ENCODE measurements at places on chromosomes 16 and 17.

- no peak for DNase-seq
Measured at GRCh38 chr17:61485067-61485775, 33.0 kb downstream of the TBX4 start.

DNA sequence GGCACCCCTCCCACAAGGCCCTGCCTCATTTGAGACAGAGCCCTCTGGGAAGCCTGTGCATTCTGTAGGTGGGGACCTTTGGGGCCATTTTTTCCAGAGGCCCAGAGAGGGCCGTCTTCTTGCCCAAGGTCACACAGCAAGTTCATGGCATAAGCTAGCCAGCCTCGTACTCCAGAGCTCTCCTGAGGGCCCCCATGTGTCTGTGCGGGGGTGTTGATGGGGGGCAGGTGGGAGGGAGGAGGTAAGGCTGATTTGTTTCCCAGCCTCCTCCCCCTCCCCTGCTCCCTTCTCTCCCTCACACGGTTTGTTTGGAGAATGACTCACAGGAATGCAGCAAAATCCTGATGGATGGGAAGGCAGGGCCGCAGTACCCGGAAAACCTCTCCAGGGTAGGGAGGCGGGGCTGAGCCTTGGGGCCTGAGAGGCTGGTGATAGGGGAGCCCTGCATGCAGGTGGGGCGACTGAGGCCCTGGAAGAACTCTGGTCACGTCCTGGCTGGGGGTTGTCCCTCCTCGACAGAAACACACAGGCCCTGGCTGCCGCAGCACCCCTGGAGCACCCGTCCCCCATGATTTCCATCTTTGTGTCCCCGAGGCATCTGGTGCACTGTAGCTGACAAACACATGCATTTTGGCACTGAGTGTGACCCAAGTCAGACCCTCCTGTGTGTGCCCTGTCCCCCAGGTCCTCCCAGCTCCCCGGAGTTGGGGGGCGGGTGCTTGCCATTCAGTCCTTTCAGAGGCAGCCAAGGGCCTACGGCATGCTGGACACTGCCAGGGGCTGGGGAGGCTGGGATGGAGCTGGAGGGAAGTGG lies 29.7 kb downstream of the RAI1 start:
- DNase-seq: no peak

DNA sequence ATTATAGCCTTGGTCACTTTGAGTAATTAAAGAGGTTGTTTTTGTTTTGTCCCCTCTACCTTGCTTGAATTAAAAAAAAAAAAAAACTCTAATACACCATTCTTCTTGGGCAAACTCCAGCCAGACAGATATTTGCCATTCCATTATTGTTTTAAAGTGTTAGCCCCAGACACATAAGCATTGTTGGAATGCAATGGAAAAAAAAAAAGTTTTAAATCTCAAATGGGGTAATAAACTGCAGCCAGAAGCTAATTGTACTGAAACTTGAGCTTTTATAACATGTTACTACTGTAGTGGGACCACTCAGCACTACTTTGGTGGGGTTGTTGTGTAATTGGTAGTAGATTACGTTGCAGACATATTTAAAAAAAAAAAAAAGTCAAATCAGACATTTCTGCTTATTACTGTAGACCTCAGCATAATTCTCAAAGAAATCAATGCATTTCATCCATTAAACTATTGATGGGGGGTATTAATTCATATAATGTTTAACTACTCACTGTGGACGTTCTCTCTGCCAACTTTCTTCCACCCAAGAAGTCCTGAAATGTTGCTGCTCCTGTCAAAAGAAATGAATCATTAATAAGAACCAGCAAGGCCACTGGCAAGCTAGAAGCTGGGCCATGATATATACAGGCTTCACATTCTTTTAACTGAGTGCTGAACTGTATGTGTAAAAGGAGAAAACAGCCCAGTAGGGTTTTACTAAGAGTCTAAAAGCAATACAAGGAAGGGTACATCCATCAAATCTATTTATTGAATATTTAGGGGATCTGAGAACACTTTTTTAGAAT lies 626.6 kb upstream of the SOX9 start:
- no peak for DNase-seq

- no peak for DNase-seq
Measured at GRCh38 chr17:61399131-61400065, at the start of gene TBX2. TSS of gene TBX2 (plus strand) at chr17:61399843. CDS start at chr17:61400177, 334 bp downstream.

DNA sequence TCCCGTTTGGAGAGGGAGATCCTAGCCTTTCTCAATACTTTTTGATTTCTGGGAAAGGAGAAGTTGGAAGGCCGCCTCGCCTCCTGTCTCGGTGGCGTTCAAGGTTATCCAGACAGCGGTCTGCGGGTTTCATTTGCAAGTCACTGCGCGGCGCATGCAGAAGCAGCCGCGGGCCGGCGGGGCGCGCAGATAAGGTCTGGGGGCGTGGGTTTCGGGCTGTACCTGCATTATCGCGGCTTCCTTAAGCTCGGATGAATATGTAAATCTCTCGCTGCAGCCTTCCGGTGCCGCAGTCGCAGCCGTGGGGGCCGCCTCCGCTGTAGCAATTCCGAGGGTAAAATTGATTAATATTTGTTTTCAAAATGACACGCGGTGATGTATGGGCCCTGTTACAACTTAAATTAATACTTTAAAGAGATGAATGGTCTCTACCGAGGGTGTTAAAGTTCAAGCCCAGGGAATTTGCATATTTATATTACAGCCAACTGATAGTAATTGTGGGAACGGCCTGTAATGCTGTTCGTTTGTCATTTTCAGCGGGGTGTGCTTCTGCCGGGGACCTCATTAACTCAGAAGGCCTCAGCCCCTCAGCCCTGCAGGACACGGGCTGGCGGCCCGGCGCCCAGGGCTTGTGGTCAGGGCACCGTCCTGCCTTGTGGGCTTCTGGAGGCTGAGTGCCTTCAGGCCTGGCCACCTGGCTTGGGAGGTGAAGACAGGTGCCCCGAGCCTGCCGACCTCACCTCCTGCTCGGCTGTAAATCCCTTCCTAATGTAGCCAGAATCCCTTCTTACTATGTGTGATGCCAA lies 99.4 kb downstream of the CYLD start:
- DNase-seq: peak; percentile 10

- no peak for DNase-seq
Measured at GRCh38 chr16:84611041-84611440, 6.8 kb downstream of the COTL1 start.

GRCh38 chr16:17343728-17344127 lies 127.0 kb downstream of the XYLT1 start:
- no peak for DNase-seq

- no peak for DNase-seq
Measured at GRCh38 chr16:22138482-22138881, 23.8 kb upstream of the SDR42E2 start.

DNA sequence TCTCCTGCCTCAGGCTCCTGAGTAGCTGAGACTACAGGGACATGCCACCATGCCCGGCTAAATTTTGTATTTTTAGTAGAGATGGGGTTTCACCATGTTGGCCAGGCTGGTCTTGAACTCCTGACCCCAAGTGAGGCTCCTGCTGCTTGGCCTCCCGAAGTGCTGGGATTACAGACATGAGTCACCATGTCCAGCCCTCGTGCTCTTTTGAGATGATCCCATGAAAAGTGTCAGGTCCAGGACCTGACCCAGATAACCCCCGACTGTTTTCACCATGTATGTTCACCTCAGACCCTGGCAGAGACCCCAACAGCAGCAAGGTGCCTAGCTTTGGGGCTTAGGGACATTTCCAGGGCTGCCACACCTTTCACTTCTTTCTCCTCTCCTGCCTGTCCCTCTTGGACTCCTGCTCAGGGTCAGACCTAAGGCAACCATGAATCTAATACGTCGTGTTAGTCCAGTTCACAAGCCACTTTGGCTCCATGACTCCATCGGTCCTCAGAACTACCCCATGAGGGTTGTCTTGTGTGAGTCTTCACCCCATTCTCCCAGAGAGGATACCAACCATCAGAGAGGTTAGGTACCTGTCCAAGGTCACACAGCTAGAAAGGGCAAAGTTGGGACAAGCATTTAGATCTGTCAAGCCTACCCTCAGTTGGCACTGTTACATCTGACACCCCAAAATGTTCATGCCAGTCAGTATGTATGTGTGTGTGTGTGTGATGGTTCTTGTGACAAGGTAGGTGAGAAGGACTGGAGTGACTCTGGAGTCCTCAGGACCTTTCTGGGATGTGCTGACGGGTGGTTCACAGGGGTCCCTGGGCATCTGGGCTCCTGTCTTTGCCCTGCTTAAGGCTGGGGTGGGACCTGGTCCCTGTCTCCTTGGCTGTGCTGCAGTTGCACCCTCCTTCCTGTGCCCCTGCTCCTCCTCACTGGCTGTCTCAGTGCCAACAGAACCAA lies 23.1 kb upstream of the MAP3K14 start:
- DNase-seq: no peak

DNA sequence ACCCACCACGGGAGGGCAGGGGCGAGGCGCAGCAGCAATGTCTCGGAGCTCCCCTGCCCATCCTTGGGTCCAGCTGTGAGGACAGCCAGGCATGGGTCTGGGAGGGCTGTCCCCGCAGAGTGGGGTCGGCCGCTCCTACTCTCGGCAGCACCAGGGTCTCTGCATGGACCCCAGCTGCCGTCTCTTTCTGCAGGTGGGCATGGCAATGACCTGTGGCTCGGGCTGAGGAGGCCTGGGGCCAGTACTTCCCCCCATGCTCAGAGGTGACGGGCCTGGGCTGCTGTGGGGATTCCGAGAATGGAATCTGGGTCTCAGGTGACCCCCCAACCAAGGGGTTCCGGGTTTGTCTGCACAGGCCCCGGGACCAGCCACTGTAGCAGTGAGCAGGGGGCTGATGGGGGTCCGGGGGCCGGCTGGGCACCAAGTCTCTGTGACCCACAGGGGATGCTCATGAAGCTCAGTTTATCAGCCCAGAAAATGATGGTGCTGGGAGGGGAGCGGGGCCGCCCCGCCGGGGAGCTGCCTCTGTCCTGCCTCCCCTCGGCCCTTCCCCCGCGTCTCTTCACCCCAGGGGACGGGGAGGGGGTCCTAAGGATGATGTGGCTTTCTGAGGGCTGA lies 23.5 kb downstream of the CACNA1H start:
- DNase-seq: no peak

DNA sequence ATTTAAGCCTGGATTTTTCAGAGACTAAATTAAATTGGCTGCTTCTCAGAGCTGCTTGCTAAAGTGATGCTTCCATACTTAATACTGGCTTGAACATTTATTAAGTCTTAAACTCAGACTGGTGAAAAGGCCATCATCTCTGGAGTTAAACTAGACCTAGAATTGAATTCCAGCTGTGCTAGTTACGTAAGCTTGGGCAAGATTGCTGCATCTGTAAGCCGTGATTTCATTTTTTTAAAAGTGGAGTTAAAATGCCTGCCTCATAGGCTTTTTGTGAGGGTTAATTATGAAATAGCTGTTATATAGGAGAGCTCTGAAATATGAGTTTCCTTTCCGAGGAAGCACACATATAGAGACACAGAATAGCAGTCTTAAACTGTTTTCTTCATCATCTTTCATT lies 84.7 kb downstream of the VAT1L start:
- no peak for DNase-seq

DNA sequence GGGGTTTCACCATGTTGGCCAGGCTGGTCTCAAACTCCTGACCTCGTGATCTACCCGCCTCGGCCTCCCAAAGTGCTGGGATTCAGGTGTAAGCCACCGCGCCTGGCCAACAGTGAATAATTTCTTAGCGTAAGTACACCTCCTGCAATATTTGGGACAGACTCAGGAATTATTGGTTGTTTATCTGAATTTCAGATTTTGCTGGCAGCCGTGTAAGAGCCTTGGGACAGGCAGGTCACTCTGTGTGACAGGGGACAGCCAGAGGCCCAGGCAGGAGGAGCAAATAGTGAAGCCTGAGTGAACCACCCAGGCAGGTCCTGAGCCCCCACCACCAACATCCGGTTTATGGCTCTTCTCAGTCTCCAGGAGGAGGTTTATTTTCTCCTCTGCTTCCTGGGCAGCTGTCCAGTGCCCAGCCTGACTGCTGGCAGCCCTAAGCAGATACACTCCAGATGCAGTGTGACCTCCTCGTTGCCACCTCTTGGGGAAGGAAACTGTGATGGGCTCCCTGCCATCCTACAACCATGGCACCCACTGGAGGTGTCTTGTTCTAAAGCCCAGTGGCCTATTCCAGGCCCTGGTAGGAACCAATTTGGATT lies 26.2 kb upstream of the ADORA2B start:
- no peak for DNase-seq

DNA sequence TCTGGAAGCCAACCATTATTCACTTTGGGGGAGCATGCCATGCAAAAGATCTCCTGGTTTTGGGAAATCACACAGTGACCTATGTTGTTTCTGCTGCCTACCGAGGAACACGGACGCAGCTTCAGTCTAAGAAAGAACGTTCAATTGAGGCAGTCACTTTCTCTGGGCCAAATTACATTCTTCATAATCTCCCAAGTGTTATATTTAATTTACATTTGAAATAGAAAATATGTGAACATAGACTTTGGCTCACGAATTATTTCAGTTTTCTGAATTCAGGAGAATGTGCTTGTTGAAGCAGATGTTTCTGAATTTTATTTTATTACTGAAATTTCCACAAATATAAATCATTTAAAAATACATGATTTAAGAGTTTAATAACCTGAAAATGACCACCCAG lies 93.6 kb upstream of the KCNJ16 start:
- DNase-seq: no peak

- no peak for DNase-seq
Measured at GRCh38 chr16:81604960-81605383, 160.4 kb downstream of the CMIP start.

- DNase-seq: no peak
Measured at GRCh38 chr16:29726845-29727377, 18.9 kb downstream of the C16orf54 start.

All from activated CD8-positive, alpha-beta memory T cell treated with anti-CD3 and anti-CD28 coated beads for 48 hours (primary cell).